ENCODE measurements at places on chromosomes 7 and 10. TPM values are rescaled to one million over a fixed set of nuclear protein-coding genes. Genes with fewer than 3 reads are reported as not detected.

GNG11 gene
- total RNA-seq = 21.4 TPM

MACC1 gene
- total RNA-seq = 0.24 TPM

FOXI2 gene
- not detected for total RNA-seq

CTTNBP2 gene
- total RNA-seq = 0.32 TPM

HOXA9 gene
- total RNA-seq = not detected

TSPAN12 gene
- total RNA-seq = 1.1 TPM

TIMM23B gene
- total RNA-seq = 25.5 TPM

ZCWPW1 gene
- 1.6 TPM for total RNA-seq

EBF3 gene
- total RNA-seq = 2.7 TPM

EN2 gene
- total RNA-seq = not detected

HSPA12A gene
- 11.8 TPM for total RNA-seq

CTNNA3 gene
- total RNA-seq = under 0.01 TPM

SPRN gene
- total RNA-seq = 0.16 TPM

GTF2IRD2 gene
- 17.8 TPM for total RNA-seq

VOPP1 gene
- total RNA-seq = 95.4 TPM

PTPN20 gene
- total RNA-seq = 3.8 TPM

ACHE gene
- 0.49 TPM for total RNA-seq

FKBP9 gene
- total RNA-seq = 590 TPM

AOC1 gene
- total RNA-seq = not detected

COL26A1 gene
- not detected for total RNA-seq

C10orf95 gene
- total RNA-seq = not detected

VWA2 gene
- 0.16 TPM for total RNA-seq

BLNK gene
- total RNA-seq = not detected

CCDC71L gene
- total RNA-seq = 29.5 TPM

ADRB1 gene
- total RNA-seq = not detected

PNLIPRP2 gene
- not detected for total RNA-seq

LIPF gene
- total RNA-seq = not detected

TRRAP gene
- total RNA-seq = 22.0 TPM

WNT8B gene
- not detected for total RNA-seq

CPVL gene
- total RNA-seq = 1.3 TPM

TMEM229A gene
- not detected for total RNA-seq

H2BK1 gene
- not detected for total RNA-seq

GALNT11 gene
- 46.3 TPM for total RNA-seq

PLAC9 gene
- 17.2 TPM for total RNA-seq

FAM25G gene
- total RNA-seq = not detected

CHST3 gene
- 52.9 TPM for total RNA-seq

AKR1C1 gene
- total RNA-seq = 75.3 TPM

C1GALT1 gene
- total RNA-seq = 47.5 TPM

AGBL3 gene
- total RNA-seq = 1.3 TPM

OR2A1 gene
- 0.12 TPM for total RNA-seq

All from hair follicle dermal papilla cell (primary cell).